Muscle of arm (tissue), 14 donors: ENCODE measurements at places on chromosomes 2 and 18. TPM values are rescaled to one million over a fixed set of nuclear protein-coding genes. Genes with fewer than 3 reads are reported as not detected.
A peak's percentile ranks its signal among the peaks of the same experiment; 100 is the strongest.

DNA sequence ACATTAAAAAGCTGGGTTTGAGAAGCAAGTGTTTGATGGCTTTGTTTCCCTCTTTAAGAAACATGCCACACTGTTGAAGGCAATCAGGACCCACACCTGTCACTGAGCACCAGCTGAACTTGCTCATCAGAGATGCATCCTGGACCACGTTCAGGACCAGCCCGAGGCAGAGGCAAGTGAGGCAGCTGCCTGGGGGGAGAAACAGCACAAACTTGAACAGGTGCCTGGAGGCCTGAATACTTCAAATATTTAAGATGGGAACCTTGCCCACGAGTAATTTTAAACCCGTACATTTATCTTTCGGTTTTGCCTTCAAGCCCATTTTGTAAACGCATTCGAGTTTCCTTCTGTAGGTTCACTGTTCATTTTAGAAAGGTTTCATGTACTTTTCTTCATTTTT, 421.3 kb downstream of the NYAP2 start:
- peak; percentile 38 for DNase-seq

- DNase-seq = no peak
These were observed 2.1 kb downstream of the HADHB start for GRCh38 chr2:26246818-26247217.

DNA sequence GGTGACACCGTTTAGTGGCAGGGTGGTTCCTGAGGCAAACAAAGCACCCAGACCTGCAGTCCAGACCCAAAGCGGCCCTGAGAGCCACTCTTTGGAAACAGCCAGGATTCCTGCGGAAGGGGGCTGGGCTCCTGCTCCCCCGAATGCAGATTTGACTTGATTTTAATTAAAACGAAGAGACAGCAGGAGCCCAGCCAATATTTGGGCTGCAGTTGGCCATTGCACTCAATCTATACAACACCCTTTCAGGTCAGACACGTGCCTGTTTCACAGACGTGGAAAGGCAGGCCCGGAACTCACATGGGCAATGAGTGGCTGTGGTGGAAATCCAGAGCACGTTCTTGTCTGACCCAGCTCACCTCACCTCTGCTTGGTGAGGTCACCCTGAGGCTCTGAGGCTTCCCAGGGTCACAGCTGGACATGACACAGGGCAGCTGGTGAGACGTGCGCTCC, 122.4 kb downstream of the NDUFA10 start:
- no peak for DNase-seq

DNA sequence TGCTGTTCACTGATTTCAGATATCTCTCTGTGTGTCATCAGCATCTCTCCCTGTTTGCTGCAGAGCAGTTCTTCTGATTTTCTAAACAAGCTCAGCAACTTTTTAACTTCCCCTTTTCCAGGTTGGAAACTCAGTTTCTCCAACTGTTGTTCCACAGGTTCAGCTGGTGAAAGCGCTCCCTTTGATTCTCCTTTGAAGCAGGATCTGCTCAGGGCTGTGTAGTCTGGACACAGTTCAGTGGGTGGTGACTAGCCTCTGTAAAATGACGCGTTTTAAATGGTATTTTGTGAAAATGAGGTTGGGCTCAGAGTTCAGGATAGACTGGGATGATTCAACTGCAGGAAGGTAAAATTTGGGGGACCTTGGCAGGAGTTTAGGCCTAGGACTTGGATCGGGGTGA, 106.3 kb downstream of the TRIM43 start:
- no peak for DNase-seq

- no peak for DNase-seq
These were observed 67.6 kb upstream of the ZFP36L2 start for GRCh38 chr2:43293744-43294695.

DNA sequence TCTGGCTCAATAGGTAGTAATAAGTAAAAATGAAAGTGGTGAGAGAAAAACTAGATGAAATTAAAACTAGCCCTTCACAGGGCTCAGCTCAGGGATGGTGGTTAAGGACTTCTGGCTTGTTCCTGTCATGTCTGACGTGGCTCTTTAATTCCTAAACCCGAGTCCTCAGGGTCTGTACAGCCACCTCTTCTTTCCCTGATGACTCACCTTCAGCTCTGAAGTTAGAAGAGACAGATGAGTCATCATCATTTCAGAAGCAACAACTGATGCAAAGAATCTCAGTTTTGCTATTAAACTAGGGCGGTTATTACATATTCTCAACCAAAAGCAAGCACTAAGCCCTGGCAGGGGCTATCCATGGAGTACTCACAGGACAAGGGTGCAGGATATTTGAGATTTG, 24.0 kb upstream of the ITGB6 start:
- no peak for DNase-seq

GRCh38 chr2:39373181-39373802, 63.8 kb downstream of the MAP4K3 start:
- DNase-seq = no peak

DNA sequence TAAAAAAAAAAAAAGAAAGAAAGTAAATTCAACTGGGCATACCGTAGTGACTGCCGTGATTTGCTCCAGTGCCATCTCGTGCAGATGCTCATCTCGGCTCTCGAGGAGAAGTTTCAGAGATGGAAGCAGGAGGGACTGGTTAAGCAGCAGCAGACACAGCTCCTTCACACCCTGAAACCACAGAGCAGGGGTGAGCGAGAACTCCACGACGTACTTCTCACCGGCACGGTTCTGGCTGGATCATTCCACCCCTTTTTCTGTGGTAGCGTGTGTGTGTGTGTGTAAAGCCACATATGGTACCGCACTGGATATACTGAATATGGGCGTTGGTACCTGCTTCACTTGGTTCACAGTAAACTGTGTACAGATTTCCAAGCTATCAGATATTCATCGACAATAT, 382.2 kb downstream of the NBAS start:
- DNase-seq = no peak

DNA sequence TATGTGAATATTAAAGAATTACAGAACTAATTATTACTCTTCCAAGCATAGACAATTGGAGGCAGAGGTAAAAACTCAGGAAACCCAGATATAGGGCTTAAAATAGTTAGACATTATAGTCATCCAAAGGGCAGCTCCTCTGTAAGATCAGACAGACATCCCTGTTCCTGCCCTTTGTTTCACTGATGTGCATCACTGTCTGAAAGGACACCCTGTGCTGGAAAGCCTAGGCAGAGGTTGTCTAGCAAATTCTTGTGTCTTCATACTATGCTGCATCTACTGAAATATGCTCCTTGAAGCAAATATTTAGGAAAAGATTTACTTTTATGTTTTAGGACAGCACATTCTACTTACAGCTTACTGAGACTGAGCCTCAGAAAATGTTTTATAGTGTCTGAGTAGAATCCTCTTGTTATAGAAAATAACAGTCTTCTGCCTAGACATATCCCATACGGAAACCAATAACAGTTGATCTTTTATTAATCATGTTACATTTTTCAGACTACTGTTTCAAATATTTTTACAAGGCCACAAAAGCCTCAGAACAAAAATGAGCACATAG, 977.3 kb upstream of the CDH2 start:
- no peak for DNase-seq

GRCh38 chr2:45567974-45568789, 42.9 kb downstream of the SRBD1 start:
- DNase-seq = no peak

GRCh38 chr18:46320297-46320696, 216.1 kb downstream of the HAUS1 start:
- no peak for DNase-seq

- DNase-seq = no peak
These were observed 112.3 kb upstream of the IL1R2 start for GRCh38 chr2:101879466-101879865.

GRCh38 chr2:14759082-14759481, 126.6 kb downstream of the LRATD1 start:
- DNase-seq = no peak

DNA sequence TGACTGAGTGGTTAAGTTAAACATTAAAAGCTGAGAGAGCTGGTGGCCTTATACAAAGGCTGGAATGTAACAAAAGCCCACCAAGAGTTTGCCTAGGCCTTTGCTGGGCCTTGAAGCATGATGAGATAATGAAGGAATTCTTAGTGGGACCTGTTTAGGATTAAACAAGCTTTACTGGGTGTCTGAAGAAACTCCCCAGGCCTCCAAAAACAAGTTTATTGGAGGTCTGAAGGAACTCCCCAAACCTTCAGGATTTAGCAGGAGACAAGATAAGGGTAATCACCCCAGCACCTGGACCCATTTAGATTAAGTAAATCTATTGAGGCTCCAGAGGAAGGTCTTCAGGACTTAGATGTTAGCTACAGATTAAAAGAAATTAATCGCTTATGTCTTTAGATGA, 18.7 kb downstream of the PCARE start:
- no peak for DNase-seq

The CCDC148 gene
- polyA plus RNA-seq = 0.26 TPM

The ASXL2 gene
- 16.1 TPM for polyA plus RNA-seq

The CNTNAP5 gene
- polyA plus RNA-seq = not detected

The ACADL gene
- polyA plus RNA-seq = 10.7 TPM

The GKN2 gene
- not detected for polyA plus RNA-seq
